ENCODE measurements at places on chromosomes 3 and 15.

DNA sequence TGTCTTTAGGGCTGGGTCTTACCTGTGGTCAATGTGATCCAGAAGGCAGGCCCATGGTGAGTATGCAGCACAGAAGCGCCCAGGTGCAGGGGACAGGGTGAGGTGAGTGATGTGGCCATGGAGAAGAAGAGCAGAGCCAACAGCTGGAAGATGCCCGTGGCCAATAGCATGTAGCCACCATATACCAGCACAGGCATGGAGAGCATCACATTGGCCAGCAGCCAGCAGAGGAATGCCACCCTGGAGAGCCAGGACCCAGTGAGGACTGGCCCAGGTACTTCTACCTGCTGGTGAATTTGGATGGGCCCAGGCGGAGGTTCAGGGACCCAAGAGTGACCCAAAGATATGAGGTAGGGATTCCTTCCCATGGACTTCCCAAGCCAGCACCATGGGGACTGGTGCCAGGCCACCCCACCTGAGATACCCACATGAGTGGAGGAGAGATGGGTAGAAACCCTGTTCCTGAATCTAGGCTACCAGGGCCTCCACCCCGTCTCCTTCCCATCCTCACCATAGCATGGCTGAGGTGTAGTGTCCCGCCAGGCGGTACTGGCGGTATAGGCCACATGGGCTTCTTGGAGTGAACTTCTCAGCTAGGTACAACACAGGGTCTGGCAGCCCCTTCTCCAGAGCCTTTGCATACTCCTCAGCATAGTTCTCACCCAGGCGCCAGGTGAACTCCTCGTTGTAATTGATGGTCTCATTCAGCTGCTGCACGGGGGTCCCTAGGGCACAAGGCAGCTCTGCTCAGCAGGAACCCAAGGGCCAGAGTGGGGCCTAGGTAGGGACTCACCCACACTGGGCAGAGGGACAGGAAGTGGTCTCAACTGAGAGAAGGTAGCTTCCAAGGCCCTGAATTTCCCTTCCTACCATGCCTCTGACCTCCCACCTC is 6.2 kb downstream of the DUOXA2 start:
- DNase-seq = no peak

- no peak for DNase-seq
Measured at GRCh38 chr3:37626736-37627565, 234.7 kb upstream of the CTDSPL start.

GRCh38 chr3:195556390-195556789 is 13.3 kb upstream of the PPP1R2 start:
- DNase-seq = peak; percentile 24

- DNase-seq = no peak
Measured at GRCh38 chr15:37014137-37014536, 86.2 kb downstream of the MEIS2 start.

GRCh38 chr3:54274607-54275006 is 152.3 kb downstream of the CACNA2D3 start:
- DNase-seq = no peak

GRCh38 chr3:117618462-117618861 is 908.9 kb downstream of the TUSC7 start:
- no peak for DNase-seq

DNA sequence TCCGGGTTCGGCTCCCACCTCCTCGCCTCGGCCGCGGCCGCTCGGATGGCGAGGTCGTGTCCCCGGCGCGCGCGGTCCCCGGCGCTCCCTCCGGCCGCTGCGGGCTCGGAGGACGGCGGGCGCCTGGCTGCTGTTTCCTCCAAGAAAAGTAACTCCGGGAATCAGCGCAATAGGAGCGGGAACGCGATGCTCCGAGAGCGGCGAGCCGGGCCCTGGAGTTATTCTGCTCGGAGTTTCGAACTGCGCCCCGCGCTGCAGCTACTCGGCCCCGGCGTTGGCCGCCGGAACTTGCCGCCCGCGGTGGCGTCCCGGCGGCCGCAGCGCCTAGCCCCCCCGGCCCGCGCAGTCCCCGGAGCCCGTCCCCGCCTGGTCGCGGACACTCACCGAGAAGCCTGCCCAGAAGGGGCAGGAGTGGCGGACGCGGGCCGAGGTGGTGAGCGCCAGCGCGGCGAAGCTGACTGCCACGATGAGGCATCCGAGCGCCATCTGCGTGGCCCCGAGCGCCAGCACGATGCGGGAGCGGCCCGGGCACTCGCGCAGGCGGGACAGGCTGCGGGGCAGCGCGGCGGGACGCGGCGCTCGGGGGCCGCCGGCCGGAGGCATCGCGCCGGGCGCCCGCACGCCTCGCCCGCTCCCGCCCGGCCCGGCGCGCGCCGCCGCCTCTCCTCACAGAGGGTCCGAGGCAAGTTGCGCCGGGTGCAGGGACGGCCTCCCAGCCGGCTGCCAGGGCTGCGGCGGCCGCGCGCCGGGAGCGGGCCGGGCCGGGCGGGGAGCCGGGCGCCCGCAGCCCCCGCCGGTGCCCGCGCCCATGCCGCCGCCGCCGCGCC is 251.9 kb downstream of the TJP1 start:
- no peak for DNase-seq

GRCh38 chr3:21390856-21391255 is 360.2 kb downstream of the ZNF385D start:
- no peak for DNase-seq

- DNase-seq = no peak
Measured at GRCh38 chr3:29441422-29441821, 160.6 kb downstream of the RBMS3 start.

DNA sequence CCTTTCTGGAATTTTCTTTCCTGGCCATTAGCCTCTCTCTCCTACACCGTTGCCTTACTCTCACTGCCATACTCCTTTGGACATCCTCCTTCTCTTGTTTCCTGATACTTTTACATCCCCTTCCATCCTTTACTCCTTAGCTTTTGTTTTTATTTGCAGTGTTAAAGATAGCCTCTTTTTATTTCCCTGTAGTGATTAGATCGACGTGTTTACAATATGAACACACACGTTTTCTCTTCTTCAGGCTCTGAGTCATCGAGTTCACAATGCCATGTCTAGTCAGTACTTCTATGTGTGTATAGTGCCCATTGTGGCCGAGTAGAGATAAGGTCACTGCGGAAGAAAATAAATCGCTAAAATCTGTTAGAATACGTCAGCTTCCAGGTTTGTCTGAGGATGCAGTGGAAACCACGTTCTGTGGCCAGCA is 208.5 kb downstream of the LPP start:
- no peak for DNase-seq

DNA sequence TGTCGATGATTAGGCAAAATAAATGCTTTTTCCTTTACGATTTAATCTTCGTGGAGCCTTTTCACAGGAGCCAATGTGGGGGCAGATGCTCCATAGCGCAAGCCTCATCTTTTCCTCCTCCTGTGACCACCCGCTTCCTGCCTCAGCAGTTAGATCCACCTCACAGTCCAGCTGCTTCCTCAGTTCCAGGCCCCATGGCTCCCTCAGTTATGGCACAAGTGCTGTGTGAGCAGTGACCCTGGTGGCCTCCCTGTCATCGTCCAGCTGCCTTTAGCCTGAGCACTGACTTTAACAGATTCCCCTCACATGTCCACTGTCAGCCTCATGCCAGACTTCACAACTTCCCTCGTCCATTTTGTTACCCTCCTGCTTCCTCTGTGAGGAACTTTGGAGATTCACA is 424.6 kb upstream of the GBE1 start:
- DNase-seq = no peak

GRCh38 chr15:71248386-71248785 is 133.1 kb downstream of the THSD4 start:
- DNase-seq = no peak

Measured in activated T-cell treated with anti-CD3 and anti-CD28 coated beads for 48 hours (primary cell).